ENCODE measurements at places on chromosomes 13 and 19. TPM values are rescaled to one million over a fixed set of nuclear protein-coding genes. Genes with fewer than 3 reads are reported as not detected.

GRCh38 chr13:110536006-110536693, 25.4 kb downstream of the RAB20 start:
- no peak overlapping the region for H3K27ac ChIP-seq
- no peaks in the 10 kb centered on the region for H3K27me3 ChIP-seq
- peaks cover 8% of the 10 kb centered on the region for H3K4me1 ChIP-seq

DNA sequence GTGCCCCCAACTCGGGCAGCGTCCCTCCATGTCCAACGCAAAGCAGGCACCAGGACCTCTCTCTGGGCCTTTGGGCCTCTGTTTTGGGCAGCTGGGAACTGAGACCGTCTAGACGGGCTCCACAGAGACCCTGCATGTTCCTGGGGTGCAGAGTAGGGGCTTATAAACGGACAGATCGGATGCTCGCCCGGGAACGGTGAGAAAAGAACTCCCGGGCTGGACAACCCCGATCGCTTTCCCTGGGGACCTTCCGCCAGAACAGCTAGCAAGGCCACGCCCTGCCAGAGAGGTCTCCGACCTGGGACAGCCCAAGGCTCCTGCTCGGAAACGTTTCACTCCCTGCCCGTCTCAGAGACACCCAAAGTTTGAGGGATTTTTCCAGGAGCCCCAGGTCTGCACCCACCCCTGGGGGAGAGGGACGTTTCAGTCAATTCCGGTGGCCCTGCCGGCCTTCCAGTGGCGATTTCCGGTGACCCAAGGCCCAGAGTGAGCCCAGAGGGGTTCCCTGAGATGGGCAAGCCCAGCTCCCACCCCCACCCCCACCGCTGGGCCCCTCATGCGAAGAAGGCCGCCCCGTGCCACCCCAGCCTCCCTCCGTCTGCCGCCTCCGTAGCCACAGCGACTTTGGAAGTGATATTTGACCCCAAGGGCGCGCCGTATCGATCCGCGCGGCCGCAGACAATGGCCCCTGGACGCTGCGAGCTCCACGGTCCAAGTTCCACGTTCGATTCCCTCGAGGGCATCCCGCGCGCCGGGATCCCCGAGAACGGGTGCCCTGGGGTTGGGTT, 1.7 kb downstream of the NR2F6 start:
- H3K4me1 ChIP-seq, result peaks cover 43% of the 10 kb centered on the region
- H3K27ac ChIP-seq, result peak overlapping the region; percentile 91
- no peaks in the 10 kb centered on the region for H3K36me3 ChIP-seq
- H3K27me3 ChIP-seq, result no peaks in the 10 kb centered on the region
- no peak for DNase-seq
- H3K4me3 ChIP-seq, result peak overlapping the region; percentile 87

GRCh38 chr13:30105381-30105780, 202.0 kb downstream of the KATNAL1 start:
- H3K27ac ChIP-seq, result no peak overlapping the region
- H3K36me3 ChIP-seq, result no peaks in the 10 kb centered on the region
- no peaks in the 10 kb centered on the region for H3K27me3 ChIP-seq
- no peak for DNase-seq

- H3K27ac ChIP-seq, result peak overlapping the region; percentile 85
- DNase-seq, result no peak
- peaks cover 35% of the 10 kb centered on the region for H3K36me3 ChIP-seq
- H3K4me3 ChIP-seq, result peak overlapping the region; percentile 89
- peaks cover 31% of the 10 kb centered on the region for H3K4me1 ChIP-seq
Observed at GRCh38 chr19:35719402-35720162, 1.8 kb downstream of the KMT2B start.

Gene WDR88
- not detected for total RNA-seq

Gene KANK3
- 21.7 TPM for total RNA-seq
